ENCODE measurements at places on chromosomes 3 and 15.

DNA sequence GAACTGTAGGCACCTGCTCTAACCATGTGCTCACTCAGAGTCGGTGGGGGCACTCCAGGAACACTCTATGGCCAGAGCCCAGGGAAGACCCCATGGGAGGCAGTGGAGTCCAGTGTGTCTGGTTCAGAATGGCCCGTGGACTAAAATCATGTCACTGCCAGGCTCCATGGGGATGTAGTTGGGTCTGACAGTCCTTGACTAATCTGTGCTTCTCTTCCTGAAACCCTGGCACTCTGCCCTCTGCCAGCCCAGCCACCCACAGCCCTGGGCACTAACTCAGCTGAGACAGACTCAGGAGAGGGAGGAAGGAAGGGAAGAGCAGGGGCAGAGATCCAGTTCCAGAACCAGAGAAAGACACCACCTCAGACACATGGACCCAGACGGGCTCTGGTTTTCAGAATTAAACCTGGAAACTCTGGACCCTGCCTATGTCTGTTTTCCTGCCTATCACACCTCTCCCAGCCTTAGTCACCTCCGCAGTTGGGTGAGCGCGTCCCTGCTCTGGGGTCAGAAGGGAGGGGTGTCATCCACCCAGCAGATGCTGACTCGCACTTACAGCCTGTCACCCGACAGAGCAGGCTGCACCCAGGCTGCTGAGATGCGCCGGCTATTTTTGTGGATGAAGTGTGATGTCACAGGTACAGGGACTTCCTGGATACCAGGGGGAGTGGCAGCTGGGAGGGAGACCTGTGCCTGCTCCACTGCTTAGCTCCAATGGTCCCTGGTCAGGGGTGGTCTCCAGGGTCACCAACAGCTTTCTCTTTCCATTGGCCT is 56.8 kb upstream of the INSYN1 start:
- no peak for DNase-seq

- no peak for DNase-seq
Measured at GRCh38 chr3:107810171-107811071, 280.4 kb downstream of the CD47 start.

- DNase-seq, result no peak
Measured at GRCh38 chr3:134092208-134092701, 62.5 kb upstream of the SLCO2A1 start.

DNA sequence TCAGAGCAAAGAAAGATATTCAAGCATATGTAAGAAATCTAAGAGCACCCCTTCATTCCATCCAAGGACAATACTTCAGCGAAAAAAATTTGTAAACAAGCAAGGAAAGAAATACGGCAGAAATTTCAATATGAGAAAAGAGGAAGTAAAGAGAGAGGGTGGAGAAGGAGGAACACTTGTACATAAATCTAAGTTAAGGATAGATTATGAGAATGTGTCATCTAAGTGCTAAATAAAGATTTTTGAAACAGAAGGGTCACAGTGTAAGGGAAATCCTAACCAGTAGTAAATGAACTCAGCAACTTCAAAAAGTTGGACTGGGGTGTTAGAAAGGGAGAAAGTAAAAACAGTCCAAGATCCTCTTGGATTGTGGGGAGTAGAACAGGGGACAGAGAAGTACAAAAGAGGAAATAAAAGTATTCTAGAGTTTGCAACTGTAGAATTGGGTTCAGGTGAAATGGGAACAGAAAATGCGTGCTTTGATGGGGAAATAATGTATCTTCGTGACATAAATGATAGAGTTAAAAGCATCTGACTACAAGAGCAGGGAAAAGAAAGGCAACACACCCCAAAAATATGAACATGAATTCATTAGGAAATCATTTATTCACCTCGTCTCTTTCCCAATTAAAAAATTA is 68.5 kb upstream of the ATP13A5 start:
- no peak for DNase-seq

GRCh38 chr3:171028779-171029232 is 2.3 kb upstream of the SLC2A2 start:
- DNase-seq, result no peak

GRCh38 chr15:81254277-81254915 is 57.7 kb downstream of the IL16 start:
- no peak for DNase-seq

- no peak for DNase-seq
Measured at GRCh38 chr15:57255751-57256341, 120.5 kb upstream of the CGNL1 start.

DNA sequence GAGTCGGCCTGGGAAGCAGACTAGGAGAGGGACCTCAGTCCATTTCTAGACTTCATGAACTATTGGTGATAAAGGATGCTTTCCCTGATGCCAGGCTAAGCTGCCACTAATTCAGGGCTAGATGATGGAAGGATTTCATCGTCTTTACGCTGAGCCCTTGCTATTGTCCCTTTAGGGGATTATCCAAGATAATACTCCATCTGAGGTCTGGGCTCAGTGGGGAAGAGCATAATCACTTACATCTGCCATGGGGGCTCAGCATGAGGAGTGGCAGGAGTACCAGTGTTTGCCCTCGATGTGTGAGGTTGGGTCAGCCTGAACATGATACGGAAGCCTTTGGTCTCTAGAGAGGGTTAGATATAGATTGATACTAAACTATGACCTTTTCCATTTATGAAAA is 47.3 kb downstream of the PTPRG start:
- DNase-seq, result peak; percentile 47

GRCh38 chr3:38049358-38050126 is 10.5 kb downstream of the DLEC1 start:
- DNase-seq, result no peak

GRCh38 chr3:15451216-15452113 is 24.1 kb downstream of the EAF1 start:
- no peak for DNase-seq

DNA sequence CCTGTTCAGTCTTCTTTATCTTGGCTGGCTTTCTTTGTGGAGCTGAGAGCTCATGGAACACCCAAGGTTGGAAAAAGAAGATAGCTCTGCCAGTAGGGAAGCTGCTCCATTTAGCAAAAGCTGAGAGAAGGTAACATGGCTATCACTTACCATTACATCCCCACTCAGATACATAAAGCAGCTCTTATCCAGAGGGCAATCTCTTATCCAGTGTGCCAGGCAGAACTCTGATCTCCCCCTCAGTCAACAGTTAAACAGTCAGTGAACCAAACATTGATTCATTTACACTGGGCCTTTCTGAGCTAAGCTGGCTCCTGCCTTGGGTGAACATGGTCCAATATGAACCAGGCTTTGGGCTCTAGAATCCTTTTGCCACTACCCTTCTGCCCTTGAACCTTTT is 624.2 kb downstream of the NTRK3 start:
- DNase-seq, result no peak

DNA sequence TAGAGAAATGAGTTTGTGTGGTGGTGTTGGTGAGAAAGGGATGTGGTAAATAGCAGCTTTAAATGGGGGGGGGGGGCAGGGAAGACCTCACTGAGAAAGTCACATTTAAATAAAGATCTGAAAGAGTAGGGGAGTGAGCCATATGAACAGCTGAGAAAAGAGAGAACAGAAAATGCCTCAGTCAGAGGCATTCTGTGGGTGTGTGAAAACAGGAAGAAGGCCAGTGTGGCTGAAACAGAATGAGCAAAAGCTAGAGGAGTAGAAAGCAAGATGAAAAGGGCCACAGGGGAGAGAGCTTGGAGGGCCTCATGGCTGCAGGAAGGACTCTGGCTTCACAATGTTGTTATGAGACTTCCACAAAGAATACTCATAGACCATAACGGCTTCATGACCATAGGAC is 783.3 kb downstream of the ZPLD1 start:
- DNase-seq, result no peak

DNA sequence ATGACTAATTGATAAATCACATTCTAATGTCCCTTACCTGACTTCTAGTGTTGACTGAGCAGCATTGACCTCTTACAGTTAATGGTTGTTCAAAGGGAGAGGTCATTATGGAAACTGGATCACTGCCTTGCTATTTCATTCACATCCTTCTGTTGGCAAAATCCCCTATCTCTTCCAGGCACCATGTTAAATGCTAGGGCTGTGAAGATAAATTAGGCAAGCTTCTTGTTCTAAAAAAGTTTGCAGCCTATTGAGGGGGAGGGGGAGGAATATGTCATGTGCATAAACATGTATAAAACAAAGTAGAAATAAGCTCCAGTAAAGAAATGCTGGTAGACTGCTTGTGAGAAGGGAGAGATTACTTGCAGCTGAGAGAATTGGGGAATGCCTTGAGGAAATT is 84.8 kb upstream of the MLF1 start:
- DNase-seq, result no peak

GRCh38 chr3:29701326-29701983 is 420.6 kb downstream of the RBMS3 start:
- no peak for DNase-seq

- DNase-seq, result no peak
Measured at GRCh38 chr3:139948467-139948866, 13.5 kb downstream of the CLSTN2 start.

GRCh38 chr3:72659596-72659995 is 188.6 kb downstream of the SHQ1 start:
- DNase-seq, result no peak

- peak; percentile 68 for DNase-seq
Measured at GRCh38 chr3:137770835-137771399, 6.8 kb downstream of the SOX14 start.

GRCh38 chr3:127150513-127151250 is 42.2 kb upstream of the PRR23E start:
- DNase-seq, result no peak

- DNase-seq, result no peak
Measured at GRCh38 chr3:187912007-187912406, 166.7 kb upstream of the BCL6 start.

Data from ecto neural progenitor cell (in vitro differentiated cells).